Lung microvascular endothelial cell (primary cell): ENCODE measurements at places on chromosomes 4 and X. TPM values are rescaled to one million over a fixed set of nuclear protein-coding genes. Genes with fewer than 3 reads are reported as not detected.

RPA4 gene
- total RNA-seq = 0.44 and 0.79 TPM in 2 replicates

SPACA5 gene
- not detected in 2 replicates for total RNA-seq

WAS gene
- under 0.01 and 0.22 TPM in 2 replicates for total RNA-seq

EDA2R gene
- 0.60 and 1.5 TPM in 2 replicates for total RNA-seq

MAGEB1 gene
- not detected in 2 replicates for total RNA-seq

PRR32 gene
- not detected in 2 replicates for total RNA-seq

CSN1S1 gene
- not detected in 2 replicates for total RNA-seq

ABCG2 gene
- 1.8 and 12.9 TPM in 2 replicates for total RNA-seq

AADAT gene
- total RNA-seq = 0.79 and 0.87 TPM in 2 replicates

BCLAF3 gene
- 2.2 and 3.6 TPM in 2 replicates for total RNA-seq

DHRSX gene
- 14.4 and 23.6 TPM in 2 replicates for total RNA-seq
